ENCODE measurements at places on chromosomes 1 and 21.
A peak's percentile ranks its signal among the peaks of the same experiment; 100 is the strongest.

GRCh38 chr1:234893359-234893724 is 235.3 kb downstream of the TOMM20 start:
- DNase-seq = no peak

DNA sequence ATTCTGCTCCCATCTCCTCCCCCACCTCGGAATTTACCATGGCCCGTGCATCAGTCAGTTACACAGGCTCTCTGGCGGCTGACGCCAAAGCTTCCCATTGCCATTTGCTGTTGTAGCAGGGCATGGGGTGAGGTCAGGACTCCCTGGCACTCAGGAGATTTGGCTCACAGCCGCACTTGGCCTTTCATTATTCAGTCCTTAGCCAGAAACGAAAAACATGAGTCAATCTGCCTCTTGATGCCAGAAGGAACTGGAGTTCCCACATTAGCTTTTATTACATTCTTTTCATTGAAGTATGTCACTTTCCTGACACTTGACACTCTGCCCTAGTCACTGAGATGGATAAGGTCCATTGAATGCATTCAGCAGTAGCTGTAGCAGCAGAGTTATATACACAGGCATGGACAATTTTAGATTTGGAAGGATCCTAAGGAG is 260.6 kb downstream of the CACNA1E start:
- no peak for DNase-seq

DNA sequence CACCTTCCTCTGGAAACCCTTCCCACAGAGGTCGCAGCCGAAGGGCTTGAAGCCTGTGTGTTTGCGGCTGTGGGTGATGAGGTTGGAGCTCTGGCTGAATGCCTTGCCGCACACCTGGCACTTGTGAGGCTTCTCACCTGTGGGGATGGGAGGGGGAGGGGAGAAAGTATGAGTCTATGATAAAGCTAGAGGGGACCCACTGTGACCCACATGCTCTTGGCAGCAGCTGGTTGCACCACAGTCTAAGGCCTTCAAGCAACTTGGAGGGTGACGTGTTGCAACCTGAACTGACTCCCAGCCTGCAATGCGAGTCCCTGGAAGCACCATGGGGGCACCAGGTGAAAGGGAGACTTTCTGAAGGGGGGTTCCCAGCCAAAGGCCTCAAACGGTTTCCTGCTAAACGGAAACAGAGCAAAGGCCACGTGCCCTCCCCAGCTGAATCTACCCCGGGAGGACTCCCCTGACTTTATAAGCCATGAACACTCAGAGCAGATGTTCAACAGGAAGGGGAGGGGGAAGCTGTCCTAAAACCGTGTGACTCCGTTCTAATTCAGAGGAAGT is 10.6 kb downstream of the GFI1 start:
- peak; percentile 41 for DNase-seq

DNA sequence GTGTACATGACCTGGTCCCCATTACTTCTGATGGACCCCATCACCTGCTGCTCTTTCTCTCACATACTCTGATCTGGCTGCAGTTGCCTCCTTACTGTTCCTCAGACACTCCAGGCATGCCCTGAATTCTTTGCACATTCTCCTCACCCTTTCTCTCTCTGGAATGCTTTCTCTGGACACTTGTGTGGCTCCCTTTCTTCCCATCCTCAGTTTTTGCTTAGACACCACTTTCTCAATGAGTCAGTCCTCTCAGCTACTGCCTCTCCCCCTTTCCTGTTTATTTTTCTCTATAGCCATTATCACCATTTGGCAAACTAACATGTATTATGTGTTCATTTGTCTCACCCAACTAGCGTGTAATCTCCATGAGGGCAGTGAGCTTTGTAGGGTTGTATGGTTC is 28.1 kb downstream of the PLXNA2 start:
- DNase-seq = no peak

- no peak for DNase-seq
These were observed 295.4 kb upstream of the DAB1 start for GRCh38 chr1:57719274-57719673.

- DNase-seq = no peak
These were observed 2.1 kb upstream of the RGS1 start for GRCh38 chr1:192573499-192573898.

DNA sequence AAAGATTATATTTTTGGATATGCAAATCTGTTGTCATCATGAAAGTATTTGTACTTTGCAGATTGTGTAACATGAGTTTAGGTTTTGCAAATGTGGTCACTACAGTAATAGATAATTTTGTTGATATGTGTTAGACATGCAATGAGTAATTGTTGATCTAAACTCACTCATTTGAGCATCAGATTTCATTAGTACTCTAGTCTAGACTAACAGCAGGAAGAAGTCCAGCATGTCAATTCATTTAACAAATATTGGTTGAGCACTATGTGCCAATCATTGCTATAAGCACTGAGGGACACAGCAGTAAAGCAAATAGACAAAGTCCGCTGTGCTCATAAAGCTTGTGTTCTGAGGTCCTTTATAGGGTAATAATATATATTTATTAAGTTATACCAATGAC is 350.0 kb downstream of the USP25 start:
- no peak for DNase-seq

DNA sequence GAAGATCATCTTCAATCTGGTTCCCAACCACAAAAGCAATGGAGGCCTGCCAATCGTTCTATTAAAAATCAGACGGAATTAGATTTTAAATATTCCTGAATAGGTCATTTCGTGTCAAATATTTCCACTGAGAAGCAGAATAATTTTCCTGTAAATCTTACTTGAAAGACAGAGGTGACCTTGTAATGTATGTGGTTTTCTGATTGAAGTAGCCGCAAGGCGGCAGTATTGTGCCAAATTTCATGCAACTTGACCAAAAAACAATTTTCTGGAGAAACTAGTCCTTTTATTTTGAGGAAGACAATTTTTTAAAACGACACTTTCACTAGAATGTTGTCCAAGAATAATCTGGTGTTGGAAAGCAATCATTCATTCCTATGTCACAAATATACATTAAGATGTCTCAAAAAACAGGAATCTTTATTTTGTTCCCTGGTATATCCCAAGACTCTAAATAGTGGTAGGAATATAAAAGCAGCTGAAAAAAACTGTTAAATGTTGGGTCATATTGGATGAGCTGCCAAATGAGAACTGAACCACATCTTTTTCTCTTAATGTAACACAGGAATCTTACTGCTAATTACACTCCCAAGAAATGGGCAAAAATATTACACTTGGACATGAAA is 33.6 kb downstream of the SPAG17 start:
- DNase-seq = no peak

GRCh38 chr1:68085752-68086151 is 35.3 kb upstream of the DIRAS3 start:
- no peak for DNase-seq

DNA sequence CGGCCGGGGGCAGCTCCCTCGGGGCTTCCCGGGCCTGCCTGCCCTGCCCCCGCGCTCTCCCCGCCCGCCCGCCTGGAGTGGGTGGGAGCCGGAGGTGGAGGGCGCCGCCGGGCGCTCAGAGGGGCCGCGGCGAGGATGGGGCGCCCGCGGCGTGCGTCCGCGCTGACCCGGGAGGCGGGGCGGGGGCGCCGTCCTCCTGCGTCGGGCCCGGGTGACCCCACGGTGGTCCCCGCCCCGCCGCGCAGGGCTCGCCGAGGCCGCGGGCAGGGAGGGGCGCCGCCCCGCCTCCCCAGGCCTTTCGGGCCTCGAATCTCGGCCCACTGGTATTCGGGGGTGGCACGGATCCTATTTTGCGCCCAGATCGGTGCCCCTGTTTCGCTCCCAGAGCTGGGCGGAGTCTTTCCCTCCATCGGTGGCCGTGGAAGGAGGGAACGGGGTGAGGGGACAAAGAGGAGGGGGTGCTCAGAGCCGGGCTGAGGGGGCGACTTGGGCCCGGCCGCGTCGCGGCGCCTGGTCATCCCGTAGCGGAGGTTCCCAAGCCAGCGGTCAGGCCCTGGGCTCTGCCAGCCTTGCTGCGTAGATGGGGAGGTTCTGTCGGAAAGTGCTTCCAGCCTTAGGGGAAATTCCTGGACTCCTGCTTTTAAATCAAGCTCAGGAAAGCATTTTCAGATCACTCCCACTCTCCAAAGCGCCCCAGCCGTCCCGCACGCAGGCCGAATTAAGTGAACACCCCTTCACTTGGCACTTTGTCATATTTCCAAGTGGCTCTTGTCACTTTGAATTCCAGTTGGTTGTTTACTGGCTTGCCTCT is 545 bp downstream of the PATJ start:
- no peak for DNase-seq

DNA sequence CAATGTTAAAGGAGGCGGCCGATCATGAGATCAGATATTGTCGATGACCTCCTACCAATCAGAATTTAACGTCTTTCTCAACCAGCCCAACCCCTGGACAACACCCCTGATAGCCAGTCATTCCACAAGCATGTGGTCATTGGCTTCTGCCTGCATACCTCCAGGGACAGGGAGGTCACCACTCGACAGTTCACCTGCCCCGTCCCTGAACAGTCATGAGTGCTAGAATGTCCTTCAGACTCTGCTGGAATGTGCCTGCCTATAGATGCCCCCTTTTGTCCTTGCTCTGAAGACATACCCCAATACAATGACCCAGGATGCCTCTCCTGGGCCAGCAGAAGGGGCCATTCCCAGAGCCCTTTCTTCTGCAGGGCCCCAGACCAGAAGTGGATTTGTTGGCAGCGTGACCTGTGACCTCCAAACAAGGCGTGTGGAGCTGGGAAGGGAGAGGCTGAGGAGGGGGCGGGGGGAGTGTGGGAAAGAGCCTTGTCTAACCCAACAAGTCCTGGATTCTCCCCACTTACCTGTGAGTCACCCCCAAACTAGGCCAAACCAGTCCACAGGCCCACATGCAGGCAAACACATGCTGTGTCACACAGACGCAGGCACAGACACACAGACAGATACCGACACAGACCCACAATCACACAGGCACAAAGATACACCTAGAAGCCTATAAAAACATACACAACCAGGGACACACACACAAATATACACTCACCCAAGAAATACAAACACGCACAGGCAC is 2.2 kb downstream of the CRYBG2 start:
- no peak for DNase-seq

DNA sequence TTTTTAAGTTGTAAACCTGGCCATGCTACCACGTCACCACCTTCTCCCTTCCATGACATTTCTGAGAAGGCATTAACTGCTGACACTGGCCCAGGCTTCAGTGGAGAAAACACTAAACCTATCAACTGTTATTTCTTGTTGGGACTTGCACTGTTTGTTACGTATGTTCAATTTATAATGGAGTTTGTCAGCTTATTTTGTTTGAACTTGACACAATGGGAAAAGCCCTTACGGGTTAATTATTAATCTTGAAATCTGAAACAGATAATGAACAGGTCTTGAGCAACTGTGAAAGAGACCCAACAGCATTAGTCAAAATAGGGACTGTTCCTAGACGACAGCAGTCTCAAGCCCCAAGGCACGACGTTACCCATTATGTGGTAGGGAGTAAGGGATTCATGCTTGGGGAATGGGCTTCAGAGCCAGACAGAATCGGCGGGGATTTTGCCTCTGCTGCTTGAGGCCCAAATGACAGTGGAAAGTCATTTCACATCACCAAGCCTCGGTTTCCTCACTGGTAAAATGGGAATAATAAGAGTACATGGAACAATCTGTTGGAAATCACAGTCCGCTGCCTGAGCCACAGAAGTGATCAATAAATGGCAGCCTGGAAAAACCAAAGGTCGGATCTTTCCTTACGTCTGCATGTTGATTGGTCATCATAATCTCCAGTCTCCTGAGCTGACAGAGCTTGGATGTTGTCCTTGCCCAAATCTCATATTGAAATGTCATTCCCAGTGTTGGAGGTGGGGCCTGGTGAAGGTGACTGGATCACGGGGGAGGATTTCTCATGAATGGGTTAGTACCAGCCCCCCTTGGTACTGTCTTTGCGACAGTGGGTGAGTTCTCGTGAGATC is 44.5 kb downstream of the TIAM1 start:
- no peak for DNase-seq

- no peak for DNase-seq
These were observed 15.2 kb downstream of the ZNF697 start for GRCh38 chr1:119632841-119633240.

- no peak for DNase-seq
These were observed 40.5 kb downstream of the SLC5A9 start for GRCh38 chr1:48263041-48263440.

DNA sequence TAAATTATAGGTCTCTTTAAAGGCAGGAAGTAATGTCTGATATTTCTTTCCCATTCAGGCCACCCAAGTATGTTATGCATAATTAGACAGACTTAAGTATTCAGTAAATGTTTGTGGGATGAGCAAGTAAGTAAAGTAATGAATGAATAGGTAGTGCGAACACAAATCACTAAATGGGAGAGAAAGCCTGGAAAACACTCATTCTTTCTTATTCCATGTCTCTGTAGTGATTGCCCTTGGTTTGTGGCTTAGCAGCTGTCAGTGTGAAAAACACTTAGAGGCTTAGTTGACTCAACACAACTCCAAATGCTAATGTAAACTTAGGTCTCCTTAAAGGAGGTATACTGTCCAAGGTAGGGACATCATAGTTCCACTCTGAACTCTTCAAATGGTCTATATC is 182.5 kb downstream of the ZC3H11B start:
- no peak for DNase-seq

GRCh38 chr1:36844917-36845316 is 189.4 kb downstream of the GRIK3 start:
- DNase-seq = no peak

DNA sequence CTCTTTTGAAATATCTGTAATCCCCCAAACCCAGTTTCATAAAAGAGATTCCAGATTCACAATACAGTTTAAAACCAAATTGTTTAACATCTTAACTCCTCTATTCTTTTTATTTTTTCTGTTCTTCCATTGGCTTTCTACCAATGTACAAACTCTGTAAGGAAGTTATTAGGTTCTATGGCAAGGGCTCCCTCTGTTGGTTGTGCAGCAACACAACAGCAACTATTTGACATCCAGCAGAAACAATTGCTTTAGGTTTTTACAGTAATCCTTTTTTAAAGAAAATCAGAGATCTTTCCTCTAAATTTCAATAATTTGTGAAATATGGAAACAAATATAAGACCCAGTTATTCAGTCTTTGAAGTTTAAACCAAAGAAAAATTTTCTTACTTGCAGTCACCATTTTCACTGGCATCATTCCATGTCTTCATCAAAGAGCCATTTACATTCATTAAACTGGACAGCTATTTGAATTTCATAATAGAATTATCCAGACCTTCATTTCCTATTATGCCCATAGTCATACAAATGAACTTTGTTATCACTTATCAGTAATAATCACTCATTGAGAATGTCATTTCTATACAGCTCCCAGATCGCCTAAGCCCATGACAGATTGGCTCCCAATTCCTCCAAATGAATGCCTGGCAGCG is 46.5 kb upstream of the RNF11 start:
- DNase-seq = no peak
